ENCODE measurements at places on chromosomes 7 and 10.

DNA sequence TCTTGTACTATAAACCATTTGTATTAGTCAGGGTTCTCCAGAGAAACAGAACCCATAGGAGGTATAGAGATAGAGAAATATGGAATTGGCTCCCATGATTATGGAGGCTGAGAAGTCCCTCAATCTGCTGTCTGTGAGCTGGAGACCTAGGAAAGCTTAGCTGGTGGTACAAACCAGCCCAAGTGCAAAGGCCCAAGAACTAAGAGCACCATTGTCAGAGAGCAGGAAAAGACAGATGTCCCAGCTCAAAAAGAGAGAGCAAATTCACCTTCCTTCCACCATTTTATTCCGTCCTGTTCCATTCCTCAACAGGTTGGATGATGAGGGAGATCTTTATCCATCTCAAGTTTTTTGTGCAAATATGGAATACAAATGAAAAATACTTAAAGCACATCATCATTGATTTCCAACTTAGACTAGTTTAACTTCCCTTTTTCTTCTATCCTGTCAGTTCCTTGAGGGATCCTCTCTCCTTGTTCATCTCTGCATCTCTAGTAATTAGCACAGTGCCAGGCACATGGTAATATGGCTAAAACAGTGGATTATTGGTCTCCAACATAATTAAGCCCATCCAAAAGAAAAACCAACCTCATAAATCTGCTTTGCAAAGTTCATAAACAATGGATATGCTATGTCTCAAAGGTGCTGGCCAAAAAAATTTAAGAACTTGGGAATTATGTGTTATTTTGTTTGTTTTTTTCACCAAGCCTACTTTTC is 83.1 kb upstream of the PIK3CG start:
- no peak for DNase-seq

DNA sequence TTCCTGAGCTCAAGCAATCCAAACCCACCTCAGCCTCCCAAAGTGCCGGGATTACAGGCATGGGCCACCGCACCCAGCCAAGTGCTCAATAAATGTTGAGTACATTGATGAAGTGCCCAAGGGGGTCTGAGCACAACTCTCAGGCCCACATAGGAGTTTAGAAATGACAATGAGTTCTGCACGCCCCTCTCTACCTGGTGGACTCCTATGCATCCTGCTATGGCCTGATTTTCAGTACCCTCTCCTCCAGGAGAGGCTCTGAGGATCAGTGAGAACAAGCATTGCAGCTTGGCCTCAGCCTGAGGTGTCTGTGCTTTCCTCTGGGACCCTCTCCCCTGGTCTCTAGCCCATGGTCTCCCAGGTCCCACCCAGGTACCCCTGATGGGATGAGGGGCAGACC is 20.9 kb upstream of the GRIFIN start:
- DNase-seq, result no peak

DNA sequence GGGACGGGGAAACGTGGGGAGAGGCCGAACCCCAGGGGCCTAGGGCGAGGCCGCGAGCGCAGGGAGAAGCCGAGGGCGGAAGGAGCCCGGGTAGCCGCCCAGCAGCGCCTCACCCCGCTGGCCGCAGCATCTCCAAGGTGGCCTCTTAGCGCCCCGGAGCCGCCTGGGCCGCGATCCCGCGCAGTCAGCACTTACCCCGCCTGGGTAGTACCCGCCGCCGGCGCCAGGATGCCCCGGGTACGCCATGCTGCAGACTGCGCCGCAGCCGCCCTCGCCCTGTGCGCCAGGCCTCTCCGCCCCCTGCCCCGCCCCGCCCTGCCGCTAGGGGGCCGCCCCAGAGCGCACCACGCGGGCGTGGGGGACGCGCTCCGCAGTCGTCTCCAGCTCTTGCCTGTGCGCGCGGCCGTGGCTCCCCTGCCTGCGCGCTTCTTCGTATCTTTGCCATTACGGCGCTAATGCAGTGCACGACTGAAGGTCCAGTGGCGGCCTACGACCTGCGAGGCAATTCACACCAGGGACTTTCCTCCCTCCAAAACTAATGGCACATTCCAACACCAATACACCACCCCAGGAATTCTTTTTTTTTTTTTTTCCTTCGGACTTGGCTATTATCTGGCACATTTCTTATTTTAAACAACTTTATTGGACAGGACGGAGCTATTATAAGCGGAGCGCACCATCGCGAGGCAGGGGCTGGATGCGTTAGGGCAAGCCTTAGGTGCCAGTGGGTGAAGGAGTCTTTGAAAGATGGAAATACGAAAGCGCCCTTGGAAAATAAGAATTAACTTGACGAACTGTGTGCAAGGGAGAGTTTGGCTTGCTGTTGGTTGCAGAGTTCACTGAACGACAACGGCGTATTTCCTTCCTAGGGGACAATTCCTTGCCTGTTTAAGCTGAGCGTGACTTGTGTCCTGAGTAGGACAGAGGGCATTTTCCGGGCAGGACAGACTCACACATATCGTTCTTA is at the start of gene SRI:
Gene SRI (minus strand): TSS at position 258 of the 967 bp plus-strand sequence. CDS start 12 bp downstream, at position 246.
- peak; percentile 88 for DNase-seq

DNA sequence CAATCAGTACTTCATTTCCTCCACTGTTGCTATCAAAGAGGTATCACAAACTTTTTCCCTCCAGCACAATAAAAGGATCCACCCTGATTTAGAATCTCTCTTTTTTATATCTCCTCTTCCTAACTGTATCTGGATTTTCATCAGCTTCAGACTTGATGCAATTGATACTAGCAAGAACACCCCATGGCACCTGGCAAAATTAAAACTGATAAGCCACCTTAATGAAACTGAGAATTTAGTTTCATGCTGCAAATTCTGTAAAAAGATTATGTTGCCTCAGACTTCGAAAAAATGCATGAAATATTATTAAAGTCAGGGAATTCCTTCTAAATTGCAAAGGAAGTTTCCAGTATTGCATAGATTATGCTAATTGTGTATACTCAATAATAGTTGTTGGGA is 277.0 kb downstream of the HDAC9 start:
- DNase-seq, result no peak

DNA sequence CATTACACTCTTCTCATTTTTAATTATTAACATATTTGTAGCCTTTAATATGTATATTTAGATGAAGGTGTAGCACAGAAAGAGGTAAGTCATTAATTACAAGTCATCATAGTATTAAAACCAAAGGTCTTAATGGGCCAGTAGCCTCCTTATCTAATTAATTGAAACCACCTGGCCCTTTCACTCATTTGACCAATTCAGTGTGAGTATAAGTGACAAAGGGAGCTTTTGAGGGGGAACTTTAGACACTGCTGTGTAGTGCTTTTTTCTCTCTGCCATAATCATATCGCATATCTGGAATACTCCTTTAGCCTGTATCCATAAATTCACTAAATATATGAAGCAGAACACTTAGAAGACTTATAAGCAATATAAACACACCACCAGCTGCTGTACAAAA is 562.9 kb upstream of the POT1 start:
- DNase-seq, result no peak

- DNase-seq, result no peak
Observed at GRCh38 chr10:29620112-29620690, 14.6 kb downstream of the SVIL start.

GRCh38 chr10:59945590-59945989 is 39.2 kb upstream of the CCDC6 start:
- no peak for DNase-seq

DNA sequence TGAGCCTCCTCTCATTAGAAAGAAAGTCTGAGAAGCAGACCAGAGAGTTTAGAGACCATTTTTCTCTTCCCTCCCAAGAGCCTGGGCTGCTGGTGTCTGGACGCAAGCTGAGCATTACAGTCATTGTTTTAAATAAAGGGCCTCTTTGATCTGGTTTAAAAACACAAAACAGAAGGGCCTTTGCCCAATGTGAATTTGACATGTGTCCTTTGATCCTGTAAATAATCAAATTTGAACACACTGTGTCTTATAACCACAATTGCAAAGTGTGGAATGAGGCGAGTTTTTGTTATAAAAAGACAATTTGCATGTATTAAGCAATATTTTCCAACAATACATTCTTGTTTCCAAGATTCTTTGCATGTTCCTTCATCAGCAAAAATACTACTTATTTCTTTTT is 158.5 kb downstream of the C7orf25 start:
- DNase-seq, result no peak

DNA sequence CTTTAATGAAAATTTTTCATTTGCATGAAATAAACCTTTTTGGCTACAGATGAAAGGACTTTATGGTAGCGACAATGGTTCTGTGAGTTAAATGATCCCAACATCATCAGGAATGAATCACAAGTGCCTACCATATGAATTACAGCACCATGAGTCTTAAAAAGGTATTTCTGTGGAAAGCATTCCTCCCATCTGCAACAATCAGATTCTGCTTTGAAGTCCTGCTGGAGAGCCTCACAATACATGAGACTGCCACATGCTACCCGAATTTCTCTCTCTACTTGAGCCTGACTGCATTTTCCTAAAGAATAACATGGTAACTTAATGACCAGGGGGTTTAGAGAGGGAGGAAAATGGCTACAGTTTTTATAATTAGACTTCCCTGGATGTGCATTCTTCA is 190.3 kb downstream of the TWIST1 start:
- no peak for DNase-seq

DNA sequence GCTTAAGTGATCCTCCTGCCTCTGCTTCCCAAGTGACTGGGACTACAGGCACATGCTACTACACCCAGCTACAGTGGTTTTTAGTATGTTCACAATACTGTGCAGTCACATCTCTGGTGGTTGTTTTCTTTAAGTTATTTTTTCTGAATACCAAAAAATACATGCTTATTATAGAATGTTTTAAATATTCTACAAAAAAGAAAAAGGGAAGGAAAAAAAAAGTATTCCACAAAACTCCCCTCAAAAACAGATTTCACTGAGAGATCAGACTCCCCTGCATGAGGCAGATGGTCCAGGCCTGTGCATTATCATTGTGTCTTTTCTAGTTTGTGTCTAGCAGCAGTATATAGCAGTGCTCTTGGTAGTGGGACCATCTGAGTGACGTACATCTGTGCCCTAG is 36.8 kb downstream of the OGDH start:
- no peak for DNase-seq

DNA sequence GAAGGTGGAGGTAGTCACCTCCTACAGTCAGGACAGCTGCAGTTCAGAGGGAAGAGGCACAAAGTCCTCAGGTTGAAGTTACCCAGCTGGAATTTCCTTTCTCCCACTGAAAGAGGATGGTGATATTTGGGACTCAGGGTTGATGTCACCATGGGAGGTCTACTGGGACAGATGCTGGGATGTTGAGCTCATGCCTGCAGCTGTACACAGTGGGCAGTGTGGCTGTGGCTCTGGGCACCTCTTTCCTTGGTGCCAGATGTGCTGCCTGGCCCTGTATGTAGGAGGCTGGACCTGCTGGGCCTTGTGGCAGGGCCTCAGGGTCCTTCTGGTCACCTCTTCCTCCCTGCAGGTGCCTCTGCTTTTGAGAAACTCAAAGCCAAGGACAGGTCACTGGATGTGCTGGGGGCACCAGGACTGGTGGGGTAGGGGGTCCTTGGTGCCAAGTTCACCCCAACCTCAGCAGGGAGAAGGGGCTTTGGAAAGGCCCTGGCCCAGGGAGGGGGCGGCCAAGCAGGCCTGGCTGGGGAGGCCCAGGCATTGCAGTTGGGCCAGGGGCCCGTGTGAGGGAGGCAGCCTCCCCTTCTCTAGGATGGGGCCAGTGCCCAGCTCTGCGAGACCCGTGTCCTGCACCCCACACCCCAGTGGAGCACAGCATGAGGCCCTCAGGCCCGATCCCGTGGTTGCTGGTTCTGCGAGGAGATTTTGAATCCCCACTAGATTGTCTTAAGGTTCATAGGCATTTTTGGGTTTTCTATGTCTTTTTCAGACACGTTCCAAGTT is 103.1 kb downstream of the BMS1 start:
- DNase-seq, result no peak

DNA sequence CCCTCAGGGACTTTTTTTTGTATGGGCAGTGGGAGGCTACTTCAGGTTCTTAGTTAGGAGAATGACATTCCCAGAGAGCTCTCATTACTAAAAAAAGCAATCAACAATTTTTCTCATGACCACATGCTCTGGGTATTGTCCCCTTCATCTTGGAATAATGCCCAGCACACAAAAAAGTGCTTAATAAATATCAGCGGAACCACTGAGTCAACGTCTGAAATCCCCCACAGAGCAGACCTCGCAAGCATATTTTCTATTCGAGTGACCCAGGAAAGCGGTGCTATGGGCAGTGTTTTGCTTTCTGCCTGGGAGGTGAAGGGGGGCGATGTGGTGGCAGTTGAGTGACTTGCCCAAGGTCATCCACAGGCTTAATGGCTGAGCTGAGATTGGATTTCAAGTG is 493.4 kb upstream of the ZMIZ1 start:
- DNase-seq, result no peak
